ENCODE measurements at places on chromosomes 13 and 19. TPM values are rescaled to one million over a fixed set of nuclear protein-coding genes. Genes with fewer than 3 reads are reported as not detected.

- no peak overlapping the region for H3K4me3 ChIP-seq
- no peaks in the 10 kb centered on the region for H3K27me3 ChIP-seq
- DNase-seq: no peak
- H3K27ac ChIP-seq: no peak overlapping the region
Observed at GRCh38 chr13:74406420-74406819, 272.2 kb upstream of the KLF12 start.

Gene SERP2
- 0.51 TPM for total RNA-seq

DNA sequence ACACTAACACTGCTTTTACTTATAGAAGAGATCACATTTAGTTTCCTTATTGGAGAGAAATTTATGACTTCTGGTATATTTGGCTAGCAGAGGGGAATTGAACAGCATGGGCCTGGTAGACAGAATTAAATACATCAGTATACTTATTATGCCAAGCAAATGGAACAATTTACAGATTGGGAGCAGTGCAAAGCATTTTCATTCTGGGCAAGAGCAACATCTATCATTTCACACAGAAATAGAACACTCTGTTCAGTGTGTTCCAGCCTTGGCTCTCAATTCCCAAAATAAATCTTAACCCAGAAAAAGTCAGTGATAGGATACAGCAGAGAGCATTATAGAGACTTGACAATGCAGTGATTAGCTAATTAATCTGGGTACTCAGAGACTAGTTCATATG is 604.0 kb upstream of the SLITRK6 start:
- H3K4me3 ChIP-seq: no peak overlapping the region
- no peaks in the 10 kb centered on the region for H3K36me3 ChIP-seq
- no peak for DNase-seq
- no peak overlapping the region for H3K27ac ChIP-seq

Gene ZNF730
- total RNA-seq: 0.51 TPM

DNA sequence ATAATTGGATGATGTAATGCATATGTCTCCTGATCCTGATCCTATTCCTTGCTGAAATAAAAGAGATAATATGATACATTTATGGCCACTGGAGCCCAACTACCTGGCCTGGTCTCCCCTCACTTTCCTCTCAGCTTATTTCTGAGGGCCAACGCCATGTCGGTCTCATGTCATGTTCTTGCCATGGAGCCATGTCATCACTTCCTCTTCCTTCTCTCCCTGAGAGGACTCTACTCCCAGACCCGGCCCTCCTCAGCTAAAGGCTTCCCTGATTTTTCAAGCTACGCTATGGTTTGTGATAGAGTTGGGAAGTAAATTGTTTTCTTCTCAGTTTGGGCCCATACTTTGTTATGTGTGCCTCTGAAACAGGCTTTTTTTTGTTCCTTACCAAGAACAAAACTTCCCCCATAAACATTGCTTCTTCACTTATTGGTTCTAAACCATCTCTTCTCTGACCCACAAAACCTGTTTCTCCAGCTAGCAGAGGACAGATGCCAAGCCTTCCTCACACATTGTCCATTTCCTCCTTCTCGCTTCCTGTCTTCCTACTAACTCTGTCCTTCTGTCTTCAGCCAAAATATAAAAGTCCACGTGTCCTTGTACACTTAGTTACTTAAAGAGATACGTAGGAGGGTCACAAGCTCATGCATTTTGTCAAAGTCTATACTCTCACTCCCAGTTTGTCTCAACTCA is 319.9 kb upstream of the DACH1 start:
- H3K27ac ChIP-seq: no peak overlapping the region
- no peaks in the 10 kb centered on the region for H3K36me3 ChIP-seq
- no peak for DNase-seq
- H3K4me3 ChIP-seq: no peak overlapping the region
- H3K27me3 ChIP-seq: no peaks in the 10 kb centered on the region

GRCh38 chr13:49303533-49304252 is 56.0 kb downstream of the CDADC1 start:
- H3K4me3 ChIP-seq: no peak overlapping the region
- no peaks in the 10 kb centered on the region for H3K36me3 ChIP-seq
- no peak overlapping the region for H3K27ac ChIP-seq
- H3K4me1 ChIP-seq: peaks cover 6% of the 10 kb centered on the region

DNA sequence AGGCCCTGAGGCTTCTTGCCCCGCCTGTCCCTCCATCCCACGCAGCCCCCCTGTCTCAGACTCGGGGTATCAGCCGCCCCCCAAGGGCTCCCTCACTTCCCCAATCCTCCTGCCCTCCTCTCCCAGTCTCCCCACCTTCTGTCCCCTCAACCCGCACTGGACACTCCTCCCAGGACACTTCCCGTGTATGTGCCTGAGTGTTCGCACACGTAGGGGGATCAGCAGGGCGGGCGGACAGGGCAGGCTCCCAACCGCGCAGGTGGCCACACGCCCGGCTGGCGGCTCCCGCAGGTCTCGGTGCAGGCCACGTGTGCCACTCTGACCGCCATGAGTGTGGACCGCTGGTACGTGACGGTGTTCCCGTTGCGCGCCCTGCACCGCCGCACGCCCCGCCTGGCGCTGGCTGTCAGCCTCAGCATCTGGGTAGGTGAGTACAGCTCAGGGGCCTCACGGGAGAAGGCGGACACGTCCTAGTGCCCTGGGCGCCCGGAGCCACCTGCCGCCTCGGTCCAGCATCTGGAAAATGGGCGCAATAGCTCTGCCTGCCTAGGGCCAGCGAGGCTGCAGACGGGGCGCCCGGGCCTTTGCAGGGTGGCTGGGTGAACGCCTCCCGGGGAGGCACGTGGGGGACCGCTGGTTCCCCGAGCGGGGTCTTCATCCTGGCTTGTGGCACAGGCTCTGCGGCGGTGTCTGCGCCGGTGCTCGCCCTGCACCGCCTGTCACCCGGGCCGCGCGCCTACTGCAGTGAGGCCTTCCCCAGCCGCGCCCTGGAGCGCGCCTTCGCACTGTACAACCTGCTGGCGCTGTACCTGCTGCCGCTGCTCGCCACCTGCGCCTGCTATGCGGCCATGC is 2.3 kb downstream of the KISS1R start:
- H3K4me3 ChIP-seq: peak overlapping the region; percentile 45
- H3K27me3 ChIP-seq: peaks cover 4% of the 10 kb centered on the region
- no peak overlapping the region for H3K27ac ChIP-seq
- DNase-seq: no peak

DNA sequence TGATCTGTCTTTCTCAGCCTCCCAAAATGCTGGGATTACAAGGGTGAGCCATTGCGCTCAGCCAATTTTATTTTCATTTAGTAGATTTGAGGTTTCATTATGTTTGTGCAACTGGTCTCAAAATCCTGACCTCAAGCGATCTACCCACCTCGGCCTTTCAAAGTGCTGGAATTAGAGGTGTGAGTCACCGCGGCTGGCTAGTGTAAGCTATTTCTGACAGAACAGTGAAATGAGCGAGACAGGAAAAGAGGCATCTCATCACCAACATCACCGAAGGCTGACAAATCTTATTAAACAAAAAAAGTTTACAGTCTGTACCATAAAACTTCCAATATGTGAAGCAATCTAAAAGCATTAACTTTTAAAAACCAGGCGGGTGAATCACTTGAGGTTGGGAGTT is 12.2 kb upstream of the ZNF888 start:
- DNase-seq: no peak
- no peak overlapping the region for H3K4me3 ChIP-seq
- no peaks in the 10 kb centered on the region for H3K4me1 ChIP-seq
- no peaks in the 10 kb centered on the region for H3K27me3 ChIP-seq
- H3K36me3 ChIP-seq: no peaks in the 10 kb centered on the region

Gene VAV1
- 52.9 TPM for total RNA-seq
